AG08395 (cell line): ENCODE measurements at places on chromosomes 2 and 18.

DNA sequence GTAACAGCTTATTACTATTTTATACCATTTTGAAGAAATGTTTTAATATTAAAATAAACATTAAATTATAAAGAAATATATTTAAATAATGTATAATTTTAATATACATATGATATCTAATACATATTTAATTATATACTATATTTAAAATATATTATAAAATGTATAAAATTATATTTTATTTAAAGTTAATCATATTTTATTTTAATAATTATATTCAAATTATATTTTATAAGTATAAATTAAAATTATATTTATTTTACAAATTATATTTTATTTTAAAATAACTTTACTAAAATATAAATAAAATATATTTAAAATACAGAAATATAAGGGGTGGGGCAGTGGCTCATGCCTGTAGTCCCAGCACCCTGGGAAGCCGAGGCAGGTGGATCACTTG is 2.1 kb downstream of the CRYGD start:
- DNase-seq = no peak

- no peak for DNase-seq
These were observed 16.2 kb downstream of the MTIF2 start for GRCh38 chr2:55252832-55253231.

DNA sequence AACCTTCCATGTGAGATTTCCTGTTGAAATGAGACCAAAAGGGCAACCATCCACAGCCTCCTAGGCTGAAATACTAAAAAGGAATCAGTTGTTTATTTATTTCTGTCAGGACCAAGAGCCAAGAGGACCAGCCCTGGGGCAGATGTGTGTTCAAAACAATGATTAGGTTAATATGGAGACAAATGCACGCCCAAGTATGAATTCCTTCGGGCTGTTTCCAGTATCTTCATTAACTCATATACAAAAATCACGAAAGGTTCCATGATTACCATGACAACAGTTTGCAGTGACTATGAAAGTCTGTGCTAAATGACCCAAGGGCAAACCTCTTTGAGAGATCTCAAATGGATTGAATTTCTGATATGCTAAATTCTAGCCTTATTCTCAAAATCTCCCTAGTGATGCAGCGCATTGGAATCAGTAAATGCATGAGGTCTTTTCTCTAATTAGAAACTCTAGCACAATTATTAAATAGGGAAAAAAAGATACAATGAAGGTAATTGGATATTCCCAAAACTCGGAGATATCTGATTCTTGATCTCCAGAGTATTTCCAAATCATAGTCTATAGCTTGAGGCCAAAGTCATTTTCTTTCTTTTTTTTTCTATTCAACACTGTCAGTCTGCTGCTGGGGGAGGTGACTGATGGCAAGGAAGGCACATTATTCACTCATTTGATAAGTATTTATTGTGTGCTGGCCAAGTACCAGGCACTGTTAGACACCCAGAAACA is 35.6 kb downstream of the VIT start:
- peak; percentile 70 for DNase-seq

GRCh38 chr18:33820517-33821371 is 242.7 kb downstream of the ASXL3 start:
- no peak for DNase-seq

- no peak for DNase-seq
These were observed 190.5 kb downstream of the CLIP4 start for GRCh38 chr2:29305762-29306161.

- no peak for DNase-seq
These were observed 84.0 kb downstream of the LYPD6B start for GRCh38 chr2:149122516-149122915.

DNA sequence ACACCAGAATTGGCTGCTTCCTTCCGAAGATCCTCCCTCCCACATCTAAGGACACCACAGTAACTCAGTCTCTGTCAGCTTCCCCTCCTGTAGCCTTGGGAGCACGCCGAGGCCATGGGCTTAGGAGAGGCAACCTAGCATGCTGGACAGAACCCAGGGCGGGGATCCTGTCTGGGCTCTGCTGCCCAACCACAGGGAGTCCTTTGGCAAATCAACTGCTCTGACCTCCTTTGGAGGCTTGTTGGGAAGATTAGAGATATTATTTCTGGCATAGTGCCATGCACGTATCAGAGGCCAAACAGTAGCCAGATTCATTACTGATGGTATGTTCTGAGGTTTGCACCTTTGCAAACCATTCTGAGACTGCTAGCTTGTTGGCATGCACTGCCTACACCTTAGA is 262.7 kb upstream of the EPAS1 start:
- DNase-seq = no peak

DNA sequence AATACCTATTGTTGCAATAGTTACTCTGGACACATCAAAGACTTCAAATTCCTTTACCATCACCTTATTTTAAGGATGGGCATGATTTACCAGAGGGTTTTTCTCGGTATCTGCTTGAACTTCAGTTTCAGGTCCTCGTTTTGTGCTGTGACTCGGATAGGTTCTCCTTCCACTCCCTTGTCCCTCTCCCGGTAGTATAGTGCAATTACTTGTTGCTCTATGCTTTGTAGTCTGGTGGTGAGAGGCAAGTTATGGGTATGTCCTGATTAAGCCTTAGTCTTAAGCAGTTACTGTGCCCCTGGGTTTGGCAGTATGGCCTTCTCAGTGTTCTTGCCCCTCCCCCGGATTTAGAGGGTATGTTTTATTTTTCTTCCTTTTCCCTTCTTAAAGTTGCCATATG is 96.6 kb downstream of the RHBDD1 start:
- DNase-seq = no peak

DNA sequence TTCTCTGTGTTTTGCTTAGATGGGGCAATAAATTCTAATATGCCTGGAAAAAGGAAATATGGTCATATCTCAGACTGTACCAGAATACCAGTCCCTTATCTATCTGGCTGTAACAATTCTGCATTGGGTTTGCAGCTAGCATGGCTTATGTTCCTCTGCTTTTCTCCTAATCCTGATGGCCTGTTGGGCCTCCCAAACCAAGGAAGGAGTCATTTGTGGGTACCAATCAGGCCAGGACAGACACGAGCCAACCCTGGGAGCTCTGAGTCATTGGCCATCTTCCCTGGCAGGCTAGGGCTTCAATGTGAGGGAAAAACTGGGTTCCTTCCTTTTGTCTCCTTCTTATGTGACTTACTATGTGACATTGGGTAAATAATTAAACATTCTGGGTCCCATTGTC is 12.0 kb downstream of the SMARCAL1 start:
- DNase-seq = peak; percentile 68

GRCh38 chr2:60555783-60556139 is 2.3 kb upstream of the BCL11A start:
- DNase-seq = no peak

GRCh38 chr2:7773362-7774360 is 856.4 kb downstream of the RNF144A start:
- DNase-seq = peak; percentile 61

GRCh38 chr2:50263728-50264127 is 768.2 kb downstream of the NRXN1 start:
- DNase-seq = no peak

GRCh38 chr18:59690996-59691395 is 6.2 kb downstream of the CCBE1 start:
- peak; percentile 48 for DNase-seq
